ENCODE measurements at places on chromosomes 2 and 18. TPM values are rescaled to one million over a fixed set of nuclear protein-coding genes. Genes with fewer than 3 reads are reported as not detected.

- DNase-seq = no peak
Observed at GRCh38 chr2:27966466-27966865, 75.9 kb downstream of the BABAM2 start.

DNA sequence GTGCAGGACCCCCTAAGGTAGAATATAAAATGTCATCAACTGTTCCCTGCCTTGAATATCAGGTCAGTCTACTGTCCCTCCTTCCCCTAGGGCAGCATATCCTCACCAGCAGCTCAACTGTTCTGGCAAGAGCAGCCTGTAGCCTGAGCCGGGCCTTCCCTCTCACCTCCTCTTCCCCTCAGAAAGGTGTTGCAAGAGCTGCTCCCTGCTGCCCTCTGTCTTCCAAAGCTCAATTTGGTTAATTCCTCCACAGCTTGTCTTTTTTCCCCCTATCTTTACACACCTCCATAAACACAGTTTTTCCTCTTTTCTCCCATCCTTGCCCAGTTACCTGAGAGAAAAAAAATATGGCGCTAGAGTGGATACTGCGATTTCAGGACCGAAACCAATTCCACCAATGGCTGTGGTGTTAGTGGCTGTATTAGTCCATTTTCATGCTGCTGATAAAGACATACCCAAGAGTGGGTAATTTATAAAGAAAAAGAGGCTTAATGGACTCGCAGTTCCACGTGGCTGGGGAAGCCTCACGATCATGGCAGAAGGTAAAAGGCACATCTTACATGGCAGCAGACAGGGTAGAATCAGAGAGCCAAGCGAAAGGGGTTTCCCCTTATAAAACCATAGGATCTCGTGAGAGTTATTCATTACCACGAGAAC is 184.7 kb downstream of the MREG start:
- no peak for DNase-seq

DNA sequence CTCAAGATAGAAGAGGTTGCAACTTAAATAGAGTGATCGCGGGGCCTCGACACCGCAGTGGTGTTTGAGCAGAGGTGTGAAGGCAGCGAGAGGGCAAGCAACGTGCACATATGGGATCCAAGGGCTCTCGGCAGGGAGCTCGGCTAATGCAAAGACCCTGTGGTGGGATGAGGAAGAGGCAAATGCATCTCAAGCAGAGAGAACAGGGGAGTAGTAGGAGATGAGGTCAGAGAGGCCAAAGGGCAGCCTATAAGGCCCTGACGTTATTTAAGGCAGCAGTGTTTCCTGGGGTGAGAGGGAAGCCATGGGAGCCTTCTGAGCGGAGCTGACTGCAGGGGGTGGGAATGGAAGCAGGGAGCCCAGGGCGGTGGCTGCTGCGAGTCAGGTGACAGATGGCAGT is 74.5 kb downstream of the MRPS9 start:
- peak; percentile 55 for DNase-seq

GRCh38 chr2:101882769-101883307 is 108.9 kb upstream of the IL1R2 start:
- DNase-seq = no peak

DNA sequence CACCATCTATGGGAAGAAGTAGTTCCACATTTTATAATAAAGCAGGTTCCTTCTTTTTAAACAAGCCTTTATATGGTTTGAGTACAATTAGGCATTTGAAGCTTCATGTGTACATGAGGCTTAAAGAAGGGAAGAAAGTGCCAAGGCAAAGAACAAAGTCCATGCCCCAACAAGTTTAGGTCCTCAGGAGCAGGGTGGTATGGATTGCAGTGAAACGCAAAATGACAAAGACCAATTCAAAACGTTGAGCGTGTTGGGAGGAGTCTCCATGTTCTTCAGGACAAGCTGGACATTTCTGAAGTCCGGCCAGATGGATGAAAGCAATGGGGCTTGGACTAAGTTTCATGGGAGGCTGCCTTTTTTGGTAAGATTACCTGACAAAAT is 78.8 kb upstream of the FZD5 start:
- DNase-seq = no peak

- no peak for DNase-seq
Observed at GRCh38 chr18:76730901-76731300, 91.5 kb upstream of the ZNF236 start.

DNA sequence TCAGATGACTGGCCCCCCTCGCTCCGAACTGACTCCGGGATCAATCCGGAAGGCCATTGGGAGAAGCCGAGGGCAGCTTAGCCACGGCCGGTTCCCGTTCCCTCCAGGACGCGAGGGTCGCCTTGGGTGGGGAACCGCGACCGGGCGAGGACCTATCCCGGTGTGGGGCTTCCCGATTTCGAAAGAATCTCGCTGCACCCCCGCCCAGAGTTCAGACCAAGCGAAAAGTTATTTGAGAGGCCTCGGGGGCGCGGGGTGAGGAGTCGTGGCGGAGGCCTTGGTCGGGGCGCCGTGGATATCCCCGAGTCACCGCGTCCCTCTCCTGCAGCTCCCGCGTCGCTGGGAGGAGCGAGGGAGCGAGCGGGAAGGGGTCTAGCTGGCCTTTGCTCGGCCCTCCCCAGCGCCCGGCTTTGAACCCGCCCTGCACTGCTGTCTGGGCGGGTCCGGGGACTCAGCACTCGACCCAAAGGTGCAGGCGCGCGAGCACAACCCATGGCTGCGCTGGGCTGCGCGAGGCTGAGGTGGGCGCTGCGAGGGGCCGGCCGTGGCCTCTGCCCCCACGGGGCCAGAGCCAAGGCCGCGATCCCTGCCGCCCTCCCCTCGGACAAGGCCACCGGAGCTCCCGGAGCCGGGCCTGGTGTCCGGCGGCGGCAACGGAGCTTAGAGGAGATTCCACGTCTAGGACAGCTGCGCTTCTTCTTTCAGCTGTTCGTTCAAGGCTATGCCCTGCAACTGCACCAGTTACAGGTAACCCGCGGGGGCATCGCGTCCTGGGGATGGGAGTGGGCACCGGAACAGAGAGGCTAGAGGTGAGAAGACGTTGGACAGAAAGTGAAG is at the start of gene CYP27A1:
CYP27A1 (plus strand) TSS at position 457 of the 837 bp plus-strand sequence; CDS start at position 493, 36 bp downstream.
- DNase-seq = peak; percentile 75

GRCh38 chr2:101528501-101528900 is 53.6 kb upstream of the RFX8 start:
- no peak for DNase-seq

DNA sequence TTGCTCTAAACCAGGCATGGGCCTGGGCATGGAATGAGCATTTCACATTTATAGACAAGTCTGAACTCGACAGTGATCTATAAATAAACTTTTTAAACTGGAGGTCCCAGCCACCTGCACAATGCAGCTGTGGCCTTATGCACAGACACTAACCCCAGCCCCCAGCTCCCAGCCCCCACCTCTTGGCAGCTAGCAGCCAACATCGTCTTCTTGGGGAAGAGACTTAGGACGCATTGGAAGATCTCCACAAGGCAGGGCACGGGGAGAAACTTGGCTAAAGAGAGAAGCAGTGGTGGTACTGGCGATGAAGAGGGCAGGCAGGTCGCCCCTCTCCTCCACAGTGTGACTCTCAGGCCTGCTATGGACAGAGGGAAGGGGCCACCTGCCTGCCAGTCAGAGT is 213.2 kb downstream of the ANAPC1 start:
- no peak for DNase-seq

DNA sequence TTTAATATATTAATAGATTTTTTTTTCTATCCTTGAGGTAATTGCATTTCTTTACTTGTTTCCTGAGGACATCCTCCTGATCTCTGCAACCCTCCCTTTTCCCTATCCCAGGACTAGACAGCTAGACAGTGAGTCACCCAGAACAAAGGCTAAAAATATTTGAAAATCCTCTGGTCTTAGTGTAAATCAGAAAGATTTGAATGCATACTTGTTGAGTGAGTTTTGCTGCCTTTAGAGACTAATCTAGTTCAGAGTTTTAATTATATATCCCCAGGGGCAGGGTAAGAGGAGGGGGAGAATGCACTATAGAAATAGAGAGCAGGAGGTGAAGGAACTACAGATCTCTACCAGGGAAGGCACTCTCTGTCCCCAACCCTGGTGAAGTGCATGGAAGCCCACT is 202.3 kb upstream of the TCF4 start:
- no peak for DNase-seq

DNA sequence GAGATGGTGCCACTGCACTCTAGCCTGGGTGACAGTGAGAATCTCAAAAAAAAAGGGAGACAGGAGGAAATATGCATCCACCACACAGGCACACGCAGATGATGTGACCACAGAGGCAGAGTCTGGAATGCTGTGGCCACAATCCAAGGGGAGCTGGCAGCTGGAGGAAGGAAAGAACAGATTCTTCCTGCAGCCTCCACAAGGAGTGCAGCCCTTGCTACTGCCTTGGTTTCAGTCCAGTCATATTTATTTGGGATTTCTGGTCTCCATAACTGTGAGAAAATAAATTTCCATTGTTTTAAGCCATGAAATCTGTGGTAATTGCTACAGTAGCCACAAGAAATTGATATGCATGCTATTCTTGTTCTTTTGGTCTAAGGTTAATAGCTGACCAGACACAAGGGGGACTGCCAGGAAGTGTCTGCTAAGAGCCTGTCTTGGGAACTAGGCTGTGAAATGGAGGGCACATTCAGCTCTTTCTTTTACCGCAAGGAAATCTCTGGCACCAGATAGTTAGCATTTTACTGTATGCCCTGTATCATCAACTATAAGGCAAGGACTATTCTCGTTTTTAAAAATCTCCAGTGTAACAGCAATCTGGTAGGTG is 133.1 kb upstream of the SEC11C start:
- DNase-seq = no peak

GRCh38 chr2:158602027-158602426 is 145.3 kb downstream of the PKP4 start:
- no peak for DNase-seq

GRCh38 chr2:26540961-26541360 is 63.0 kb upstream of the OTOF start:
- no peak for DNase-seq

GRCh38 chr18:13260197-13260934 is 41.8 kb downstream of the LDLRAD4 start:
- peak; percentile 62 for DNase-seq

Gene FAM237A
- total RNA-seq = not detected

Gene TPRKB
- 29.6 TPM for total RNA-seq

Gene UNC80
- 1.8 TPM for total RNA-seq

Gene GPR45
- not detected for total RNA-seq

Gene TXNDC2
- total RNA-seq = 0.37 TPM

Gene BCL11A
- total RNA-seq = 111 TPM
